ENCODE measurements at places on chromosomes 4 and X.
A peak's percentile ranks its signal among the peaks of the same experiment; 100 is the strongest.

GRCh38 chrX:67545036-67545821 is 1.4 kb downstream of the AR start:
- DNase-seq: no peak

- DNase-seq: no peak
These were observed 6.8 kb downstream of the SRPX2 start for GRCh38 chrX:100650841-100651240.

DNA sequence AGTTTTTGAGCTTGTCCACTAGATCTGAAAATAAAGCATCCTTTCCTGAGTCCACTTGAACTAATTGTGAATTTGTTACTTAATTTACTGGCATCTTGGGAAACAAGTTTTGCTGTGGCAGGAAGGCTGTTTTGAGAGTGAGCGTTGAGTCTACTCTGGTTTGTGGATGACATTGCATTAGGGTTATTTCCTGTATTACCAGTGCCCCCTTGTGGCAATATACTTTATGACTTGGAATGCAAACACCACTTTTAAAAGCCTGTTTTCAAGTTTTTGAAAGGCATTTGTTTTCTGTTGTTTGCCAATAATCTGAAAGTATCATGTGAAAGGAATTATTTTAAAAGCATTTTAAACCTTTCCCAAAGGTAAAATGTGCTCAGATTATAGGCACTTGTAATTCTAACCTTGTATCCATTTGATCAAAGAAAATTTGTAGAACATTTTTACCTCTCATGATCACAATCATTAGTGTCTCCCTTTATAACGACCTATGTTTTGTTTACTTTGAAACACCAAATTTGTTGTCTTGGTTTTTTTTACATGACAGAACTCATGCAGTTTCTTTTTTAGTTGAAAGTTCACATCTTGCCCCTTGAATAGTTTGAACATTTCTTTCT is 18.0 kb upstream of the CYP2U1 start:
- DNase-seq: peak; percentile 12

- no peak for DNase-seq
These were observed 178.4 kb upstream of the GPRIN3 start for GRCh38 chr4:89486042-89486441.

- DNase-seq: no peak
These were observed at the start of gene NPY2R for GRCh38 chr4:155208258-155209054. TSS of gene NPY2R (plus strand) at chr4:155208636. CDS start at chr4:155213940, 5,304 bp downstream.

GRCh38 chr4:118682928-118683327 is 2.3 kb upstream of the METTL14 start:
- no peak for DNase-seq

- DNase-seq: no peak
These were observed 170.9 kb downstream of the CLCN4 start for GRCh38 chrX:10327651-10328050.

GRCh38 chr4:74123065-74123728 is 24.2 kb upstream of the CXCL2 start:
- DNase-seq: no peak

- no peak for DNase-seq
These were observed 991.4 kb upstream of the PABPC4L start for GRCh38 chr4:135192751-135193535.

- no peak for DNase-seq
These were observed 1.5 kb upstream of the IL13RA2 start for GRCh38 chrX:115018944-115019343.

DNA sequence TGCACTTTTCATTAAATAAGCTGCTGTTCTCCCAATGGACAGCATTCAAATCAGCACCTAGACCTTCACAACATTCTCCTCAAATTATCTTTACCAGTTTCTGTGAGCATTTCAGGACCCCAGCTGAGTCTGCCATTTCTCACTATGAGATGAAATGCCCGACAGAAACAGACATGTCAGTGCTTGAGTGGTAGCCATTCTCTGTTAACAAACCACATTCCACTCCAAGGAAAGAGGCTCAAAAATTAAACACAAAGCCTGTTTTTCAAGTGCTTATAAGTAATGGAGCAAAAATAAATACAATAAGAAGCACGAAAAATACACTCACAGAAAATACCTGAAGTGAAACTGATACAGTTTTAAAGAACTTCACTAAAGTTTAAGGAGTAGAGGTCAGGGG is 320.2 kb upstream of the PRPS2 start:
- DNase-seq: no peak

- no peak for DNase-seq
These were observed 46.1 kb upstream of the CENPE start for GRCh38 chr4:103244251-103244650.

DNA sequence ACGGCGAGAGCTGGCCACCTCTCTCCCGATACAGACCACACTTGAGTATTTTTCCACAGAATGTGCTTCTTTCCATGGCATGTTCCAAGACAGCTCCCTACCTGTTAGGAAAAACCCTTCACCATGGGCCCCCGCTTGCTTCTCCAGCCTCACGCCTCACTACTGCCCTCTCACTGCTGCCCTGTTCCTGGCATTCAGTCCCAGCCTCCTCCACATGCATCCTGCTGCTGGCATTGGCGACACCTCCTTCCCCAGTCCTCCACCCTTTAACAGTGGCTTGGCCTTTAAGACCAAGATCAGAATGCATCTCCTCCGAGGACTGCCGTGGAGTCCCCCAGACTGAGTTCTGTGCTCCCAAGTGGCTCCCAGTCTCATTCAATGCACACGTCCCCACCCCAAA is 10.7 kb downstream of the PNMA6F start:
- no peak for DNase-seq

- no peak for DNase-seq
These were observed 9.9 kb downstream of the ARHGAP36 start for GRCh38 chrX:131067846-131068745.
